ENCODE measurements at places on chromosomes 5 and 9. TPM values are rescaled to one million over a fixed set of nuclear protein-coding genes. Genes with fewer than 3 reads are reported as not detected.

The EDIL3 gene
- 56.9 TPM for polyA plus RNA-seq

The ROPN1L gene
- polyA plus RNA-seq: 0.95 TPM

The LCN12 gene
- 20.2 TPM for polyA plus RNA-seq

The SPAAR gene
- polyA plus RNA-seq: 1.4 TPM

The SEMA5A gene
- polyA plus RNA-seq: 46.3 TPM

The GLDC gene
- polyA plus RNA-seq: 22.4 TPM

The SLC6A3 gene
- polyA plus RNA-seq: 0.60 TPM

The KCNV2 gene
- 0.27 TPM for polyA plus RNA-seq

The LCN10 gene
- 1.8 TPM for polyA plus RNA-seq

The GPRIN1 gene
- 2.2 TPM for polyA plus RNA-seq

The HK3 gene
- polyA plus RNA-seq: 0.18 TPM

The CBY3 gene
- 0.30 TPM for polyA plus RNA-seq

The SPATA31E1 gene
- not detected for polyA plus RNA-seq

The KIF20A gene
- polyA plus RNA-seq: 61.8 TPM

The MAP1B gene
- polyA plus RNA-seq: 15.8 TPM

The PCDHB4 gene
- polyA plus RNA-seq: 1.9 TPM

The IL33 gene
- polyA plus RNA-seq: 7.3 TPM

The DCAF10 gene
- 43.7 TPM for polyA plus RNA-seq

The ADAMTS13 gene
- 10.9 TPM for polyA plus RNA-seq

The KLF4 gene
- 6.4 TPM for polyA plus RNA-seq

The IFNA8 gene
- not detected for polyA plus RNA-seq

The STKLD1 gene
- 4.4 TPM for polyA plus RNA-seq

The DAP gene
- polyA plus RNA-seq: 118 TPM

The ADAMTS12 gene
- 18.3 TPM for polyA plus RNA-seq

The DOK3 gene
- polyA plus RNA-seq: 5.3 TPM

The OR2Y1 gene
- not detected for polyA plus RNA-seq

The PCDHA11 gene
- polyA plus RNA-seq: 0.52 TPM

The PKD2L2 gene
- 0.48 TPM for polyA plus RNA-seq

The SLC36A3 gene
- polyA plus RNA-seq: not detected

The TAF11L10 gene
- not detected for polyA plus RNA-seq

The DMRT3 gene
- 1.5 TPM for polyA plus RNA-seq

The EIF4EBP3 gene
- polyA plus RNA-seq: 10.5 TPM

The SPATA31D3 gene
- not detected for polyA plus RNA-seq

The ENG gene
- 53.5 TPM for polyA plus RNA-seq

The PCDHGB7 gene
- 17.3 TPM for polyA plus RNA-seq
